ENCODE measurements at places on chromosomes 4 and X.

DNA sequence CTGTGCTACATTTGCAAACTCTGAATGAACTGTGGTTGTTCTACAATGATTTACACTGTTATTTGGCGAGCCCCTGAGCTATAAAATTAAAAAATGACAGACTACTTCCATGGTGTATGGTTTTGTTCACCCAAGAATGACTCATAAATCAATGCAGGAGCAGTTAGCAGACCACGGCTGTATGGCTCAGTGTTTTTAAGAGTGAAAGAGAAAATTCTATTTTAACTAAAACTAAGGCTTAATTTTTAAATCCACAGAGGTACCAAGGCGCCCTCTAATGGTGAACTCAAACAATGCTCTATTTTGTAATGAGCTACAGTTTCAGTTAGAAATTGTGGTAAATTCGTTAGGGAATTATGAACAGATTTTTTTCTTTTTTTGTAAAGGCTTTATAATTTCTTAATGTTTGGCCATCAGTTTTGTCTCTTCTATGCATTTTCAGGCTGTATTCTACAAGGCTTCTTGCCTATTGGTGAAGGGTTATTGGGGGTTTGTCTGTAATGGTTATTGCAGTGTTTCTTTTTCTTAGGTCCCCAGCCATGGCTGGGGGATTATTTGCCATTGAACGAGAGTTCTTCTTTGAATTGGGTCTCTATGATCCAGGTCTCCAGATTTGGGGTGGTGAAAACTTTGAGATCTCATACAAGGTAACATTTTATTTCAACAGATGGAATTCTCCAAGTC lies 32.5 kb downstream of the HMGB2 start:
- DNase-seq: peak; percentile 28

DNA sequence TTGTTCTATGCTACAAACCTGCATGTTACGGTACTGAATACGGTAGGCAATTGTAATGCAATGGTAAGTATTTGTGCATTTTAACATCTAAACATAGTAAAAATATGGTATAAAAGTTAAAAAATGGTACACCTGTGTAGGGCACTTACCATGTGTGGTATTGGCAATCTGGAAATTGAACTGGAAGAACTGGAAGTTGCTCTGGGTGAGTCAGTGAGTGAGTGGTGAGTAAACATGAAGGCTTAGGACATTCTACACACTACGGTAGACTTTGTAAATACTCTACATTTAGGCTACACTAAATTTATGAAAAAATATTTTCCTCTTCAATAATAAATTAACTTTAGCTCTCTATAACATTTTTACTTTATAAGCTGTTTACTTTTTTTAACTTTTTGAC lies 78.9 kb downstream of the RRAGB start:
- DNase-seq: no peak

GRCh38 chrX:23731951-23732350 lies 11.1 kb downstream of the ACOT9 start:
- no peak for DNase-seq

DNA sequence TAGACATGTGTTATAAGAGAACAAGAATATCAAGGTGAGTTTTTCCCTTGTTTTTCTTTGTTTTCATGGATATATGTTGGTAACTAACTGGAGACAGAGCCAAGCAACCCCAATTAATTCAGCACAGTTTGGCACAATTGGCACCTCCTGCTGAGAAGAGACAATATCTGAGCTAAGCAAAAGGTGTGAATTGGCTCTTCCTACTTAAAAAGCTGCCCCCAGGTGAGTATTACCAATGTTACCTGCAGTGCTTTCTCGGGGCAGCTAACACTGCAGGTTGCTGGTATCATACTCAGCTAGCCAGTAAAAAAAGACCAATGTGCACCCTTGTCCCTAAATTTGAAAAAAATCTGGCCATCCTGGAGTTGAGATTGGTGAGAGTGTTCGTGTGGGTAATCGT lies 871.2 kb upstream of the TENM3 start:
- DNase-seq: no peak

DNA sequence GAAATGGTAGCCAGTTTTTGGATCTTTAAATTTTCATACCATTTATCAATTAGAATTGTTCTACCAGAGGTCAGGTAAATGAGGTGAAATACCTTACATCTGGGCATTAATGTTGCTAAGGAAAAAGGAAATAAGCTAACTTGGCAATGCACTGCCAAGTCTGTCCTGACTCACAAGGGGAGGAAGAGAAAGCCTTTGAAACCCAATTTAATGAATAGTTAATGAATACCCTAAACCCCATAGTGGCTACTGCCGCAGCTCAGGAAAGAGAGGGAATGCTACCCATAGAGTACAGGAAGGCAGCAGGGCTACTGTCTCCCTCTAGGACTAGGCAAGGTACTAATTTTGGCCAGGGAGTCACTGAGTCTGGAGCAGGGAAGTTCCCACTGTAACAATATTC lies 16.8 kb upstream of the DHX15 start:
- DNase-seq: no peak

All from left kidney (tissue), 8 donors.